ENCODE measurements at places on chromosomes 11 and 22.

DNA sequence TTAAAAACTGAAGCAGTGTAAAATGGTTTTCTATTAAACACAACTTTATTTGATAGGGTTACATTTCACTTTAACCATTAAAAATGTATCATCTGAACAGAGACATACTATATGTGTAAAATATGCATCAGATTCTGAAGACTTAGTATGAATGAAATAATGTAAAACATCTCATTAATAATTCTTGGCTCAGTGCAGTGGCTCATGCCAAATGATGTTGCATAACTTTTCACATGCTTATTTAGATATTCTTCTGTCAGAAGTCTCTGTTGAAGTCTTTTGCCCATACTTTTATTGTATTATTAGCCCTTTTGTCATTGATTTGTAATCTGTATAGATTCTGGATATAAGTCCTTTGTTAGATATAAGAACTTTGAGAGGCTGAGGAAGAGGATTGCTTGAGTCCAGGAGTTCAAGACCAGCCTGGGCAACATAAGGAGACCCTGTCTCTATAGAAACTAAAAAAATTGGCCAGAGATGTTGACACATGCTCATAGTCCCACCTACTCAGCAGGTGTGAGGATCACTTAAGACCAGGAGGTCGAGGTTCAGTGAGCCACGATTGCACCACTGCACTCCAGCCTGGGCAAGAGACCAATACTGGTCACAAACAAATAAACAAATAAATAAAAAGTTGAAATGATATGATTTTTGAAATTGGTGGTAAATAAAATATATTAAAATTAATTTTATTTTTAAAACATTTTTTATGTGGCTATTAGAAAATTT, 73.8 kb upstream of the PARVA start:
- H3K27me3 ChIP-seq, result no peaks in the 10 kb centered on the region
- H3K4me1 ChIP-seq, result no peaks in the 10 kb centered on the region
- no peak overlapping the region for H3K4me3 ChIP-seq
- H3K27ac ChIP-seq, result no peak overlapping the region
- DNase-seq, result no peak

- DNase-seq, result no peak
- no peaks in the 10 kb centered on the region for H3K36me3 ChIP-seq
- peak overlapping the region; percentile 58 for H3K4me3 ChIP-seq
- peaks cover 4% of the 10 kb centered on the region for H3K4me1 ChIP-seq
These were observed 94.3 kb downstream of the SLC17A6 start for GRCh38 chr11:22432291-22433093.

- H3K27ac ChIP-seq, result no peak overlapping the region
- no peaks in the 10 kb centered on the region for H3K27me3 ChIP-seq
- no peak for DNase-seq
- H3K4me1 ChIP-seq, result peaks cover 9% of the 10 kb centered on the region
These were observed 350.2 kb upstream of the PITPNB start for GRCh38 chr22:28269277-28269676.

- no peaks in the 10 kb centered on the region for H3K36me3 ChIP-seq
- H3K4me1 ChIP-seq, result peaks cover 19% of the 10 kb centered on the region
- H3K27me3 ChIP-seq, result no peaks in the 10 kb centered on the region
- no peak overlapping the region for H3K4me3 ChIP-seq
- DNase-seq, result no peak
- peak overlapping the region; percentile 18 for H3K27ac ChIP-seq
These were observed 72.2 kb downstream of the CDKN1C start for GRCh38 chr11:2813141-2813908.

GRCh38 chr11:17639091-17639490, 80.3 kb upstream of the MYOD1 start:
- H3K4me1 ChIP-seq, result no peaks in the 10 kb centered on the region
- H3K27me3 ChIP-seq, result peaks cover 5% of the 10 kb centered on the region
- H3K4me3 ChIP-seq, result no peak overlapping the region
- H3K36me3 ChIP-seq, result no peaks in the 10 kb centered on the region

GRCh38 chr11:33657757-33658156, 42.9 kb downstream of the C11orf91 start:
- no peak overlapping the region for H3K27ac ChIP-seq
- peaks cover 9% of the 10 kb centered on the region for H3K4me1 ChIP-seq
- no peak for DNase-seq
- H3K27me3 ChIP-seq, result no peaks in the 10 kb centered on the region

- H3K36me3 ChIP-seq, result no peaks in the 10 kb centered on the region
- H3K4me1 ChIP-seq, result no peaks in the 10 kb centered on the region
- peaks cover 14% of the 10 kb centered on the region for H3K27me3 ChIP-seq
- no peak overlapping the region for H3K27ac ChIP-seq
- no peak for DNase-seq
- no peak overlapping the region for H3K4me3 ChIP-seq
These were observed 11.5 kb upstream of the RAB39A start for GRCh38 chr11:107916671-107917241.

DNA sequence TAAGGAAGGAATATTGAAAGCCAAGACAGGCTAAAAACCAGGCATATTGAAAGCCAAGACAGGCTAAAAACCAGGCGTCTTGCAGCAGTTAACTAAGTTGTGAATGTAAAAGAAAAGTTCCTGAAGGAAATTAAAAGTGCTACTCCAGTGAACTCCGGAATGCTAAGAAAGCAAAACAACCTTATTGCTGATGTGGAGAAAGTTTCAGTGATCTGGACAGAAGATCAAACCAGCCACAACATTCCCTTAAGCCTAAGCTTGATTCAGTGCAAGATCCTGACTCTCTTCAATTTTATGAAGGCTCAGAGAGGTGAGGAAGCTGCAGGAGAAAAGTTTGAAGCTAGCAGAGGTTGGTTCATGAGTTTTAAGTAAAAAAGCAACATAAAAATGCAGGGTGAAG, 51.4 kb downstream of the PACS1 start:
- H3K36me3 ChIP-seq, result no peaks in the 10 kb centered on the region
- H3K4me1 ChIP-seq, result peaks cover 53% of the 10 kb centered on the region
- no peak overlapping the region for H3K27ac ChIP-seq
- DNase-seq, result no peak
- H3K4me3 ChIP-seq, result no peak overlapping the region

DNA sequence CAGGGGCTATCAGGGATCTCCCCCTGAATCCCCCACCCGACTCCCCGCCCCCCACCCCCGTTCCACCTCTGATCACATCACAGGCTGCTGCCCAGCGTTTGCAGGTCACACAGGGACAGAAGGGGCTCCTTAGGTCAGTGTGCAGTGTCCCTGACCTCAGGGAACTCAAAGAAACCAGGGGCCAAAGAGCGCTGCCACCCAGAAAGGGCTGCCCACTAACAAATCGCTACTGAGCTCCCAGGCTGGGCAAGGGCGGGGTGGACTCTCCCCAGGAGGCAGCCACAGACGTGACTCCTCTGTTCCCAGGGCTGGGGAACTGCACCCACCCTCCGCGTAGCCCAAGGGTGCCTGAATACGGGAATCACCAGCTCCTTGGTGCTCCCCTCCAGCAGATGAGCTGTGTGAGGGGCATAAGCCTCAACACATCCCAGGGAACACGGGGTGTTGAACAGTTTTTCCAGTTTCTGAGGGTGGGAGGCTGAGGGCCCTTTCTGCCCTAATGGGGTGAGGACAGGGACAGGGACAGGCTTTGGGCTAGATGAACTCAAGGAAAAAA, 9.9 kb upstream of the POLDIP3 start:
- no peak for DNase-seq
- H3K27ac ChIP-seq, result peak overlapping the region; percentile 23
- H3K4me1 ChIP-seq, result peaks cover 50% of the 10 kb centered on the region
- peaks cover 81% of the 10 kb centered on the region for H3K36me3 ChIP-seq

DNA sequence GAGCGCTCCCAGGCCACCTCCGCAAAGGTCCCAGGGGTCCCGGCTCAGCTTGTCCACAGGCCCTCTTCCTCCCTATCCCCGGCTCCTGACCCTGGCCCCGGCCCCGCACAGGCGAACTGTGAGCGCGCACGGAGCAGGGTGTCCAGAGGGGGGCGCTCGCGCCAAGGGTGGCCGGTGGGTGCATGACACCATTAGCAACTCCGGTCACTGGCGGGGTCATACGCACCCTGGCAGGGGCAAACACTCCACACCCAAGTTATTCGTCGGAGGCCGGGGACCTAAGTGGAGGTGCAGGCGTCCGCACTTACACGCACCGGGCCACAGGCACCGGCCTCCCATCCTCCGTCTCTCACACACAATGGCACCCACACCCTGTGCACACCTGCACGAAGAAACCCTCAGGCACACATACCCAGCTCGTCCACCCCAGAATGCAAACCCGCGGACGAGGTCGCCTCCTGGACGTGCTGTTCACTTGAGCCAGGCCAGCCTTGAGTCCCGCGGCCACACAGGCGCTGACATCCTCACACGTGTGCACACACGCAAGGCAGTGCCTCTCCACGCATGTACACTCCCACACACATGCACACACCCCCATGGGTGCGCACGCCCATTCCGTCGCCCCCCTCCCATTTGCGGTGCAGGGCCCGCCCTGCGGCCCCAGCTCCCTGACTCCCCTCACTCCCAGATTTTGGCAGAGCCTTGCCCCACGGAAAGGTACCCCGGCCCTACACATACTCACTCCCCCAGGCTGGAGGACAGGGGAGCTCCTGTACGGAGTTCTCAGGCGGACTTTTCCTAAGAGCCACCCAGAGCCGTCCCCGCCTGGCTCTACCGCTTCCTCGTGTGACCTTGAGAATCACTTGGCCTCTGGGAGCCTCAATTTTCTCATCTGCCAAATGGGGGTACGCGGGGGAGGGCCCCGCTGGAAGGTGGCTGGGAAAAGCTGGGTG, at the start of gene RASGRP2:
Gene RASGRP2 (minus strand): TSS at position 552 of the 953 bp plus-strand sequence. CDS start 1,276 bp downstream, outside the sequence.
- H3K27me3 ChIP-seq, result no peaks in the 10 kb centered on the region
- peak within 1 kb of the TSS; percentile 93 for H3K27ac ChIP-seq
- H3K4me3 ChIP-seq, result peak within 1 kb of the TSS; percentile 34
- no peaks in the 10 kb centered on the region for H3K36me3 ChIP-seq
- peak; percentile 51 for DNase-seq
- H3K4me1 ChIP-seq, result peaks cover 30% of the 10 kb centered on the region

DNA sequence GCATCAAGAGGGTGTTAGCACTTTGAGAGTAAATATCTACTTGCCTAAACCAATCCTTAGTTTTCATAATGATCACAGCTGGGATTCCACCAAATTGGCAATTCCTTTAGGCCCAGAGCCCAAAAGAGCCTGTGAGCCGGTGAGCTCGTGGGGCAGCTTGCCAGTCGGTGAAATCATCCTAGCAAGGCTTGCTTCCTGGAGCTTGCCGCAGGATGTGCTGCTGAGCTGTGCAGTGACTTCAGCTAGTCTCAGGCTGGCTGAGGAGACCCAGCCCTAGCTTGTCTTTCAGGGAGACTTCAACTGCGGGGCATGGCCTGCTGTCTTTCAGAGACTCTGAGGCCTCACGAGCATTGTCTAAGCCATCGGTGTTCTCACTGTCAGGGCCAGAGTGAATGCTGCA, 73.6 kb upstream of the SUSD2 start:
- H3K27ac ChIP-seq, result peak overlapping the region; percentile 69
- no peak for DNase-seq
- H3K27me3 ChIP-seq, result no peaks in the 10 kb centered on the region
- no peaks in the 10 kb centered on the region for H3K36me3 ChIP-seq
- no peak overlapping the region for H3K4me3 ChIP-seq
- H3K4me1 ChIP-seq, result peaks cover 7% of the 10 kb centered on the region

GRCh38 chr22:28019360-28019759, 100.3 kb upstream of the PITPNB start:
- H3K27me3 ChIP-seq, result no peaks in the 10 kb centered on the region
- H3K4me1 ChIP-seq, result peaks cover 88% of the 10 kb centered on the region
- H3K27ac ChIP-seq, result peak overlapping the region; percentile 17
- H3K36me3 ChIP-seq, result no peaks in the 10 kb centered on the region
- no peak for DNase-seq
- H3K4me3 ChIP-seq, result no peak overlapping the region

- H3K36me3 ChIP-seq, result no peaks in the 10 kb centered on the region
- no peaks in the 10 kb centered on the region for H3K4me1 ChIP-seq
- DNase-seq, result no peak
- no peaks in the 10 kb centered on the region for H3K27me3 ChIP-seq
These were observed 558.1 kb downstream of the ETS1 start for GRCh38 chr11:128029219-128029722.

GRCh38 chr22:45023431-45023830, 13.6 kb upstream of the PHF21B start:
- H3K27ac ChIP-seq, result no peak overlapping the region
- H3K4me1 ChIP-seq, result no peaks in the 10 kb centered on the region
- H3K27me3 ChIP-seq, result no peaks in the 10 kb centered on the region
- no peak overlapping the region for H3K4me3 ChIP-seq
- H3K36me3 ChIP-seq, result no peaks in the 10 kb centered on the region

DNA sequence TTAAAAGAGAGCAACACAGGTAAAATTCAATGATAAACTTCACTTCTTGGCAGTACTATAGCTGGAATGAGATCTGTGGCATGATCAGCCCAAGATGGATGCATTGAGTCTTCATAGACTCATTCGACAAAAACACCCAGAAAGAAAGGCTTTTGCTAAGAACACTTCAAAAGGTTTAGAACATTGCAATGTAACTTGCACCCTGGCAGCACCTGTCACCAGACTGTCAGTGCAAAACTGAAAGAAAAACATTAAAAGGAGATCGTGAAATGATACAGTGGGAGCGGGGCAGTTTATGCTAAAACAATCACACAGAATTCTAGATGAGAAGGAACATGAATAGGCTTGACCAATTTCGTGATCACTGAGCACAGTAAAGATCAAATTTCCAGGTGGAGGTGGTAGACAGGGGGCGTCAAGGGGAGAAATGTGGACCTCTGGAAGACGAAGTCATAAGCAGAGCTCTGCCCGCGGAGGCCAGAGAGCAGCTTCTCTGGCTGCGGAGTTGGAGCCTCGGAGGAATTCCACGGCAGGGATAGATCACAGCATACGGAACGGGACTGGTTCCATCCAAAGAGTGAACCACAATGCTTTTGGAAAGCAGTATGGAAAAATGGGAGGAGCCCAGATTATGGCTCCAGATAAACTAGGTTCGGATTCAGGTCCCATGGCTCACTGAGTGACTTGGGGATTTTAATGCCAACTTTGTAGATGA, 11.9 kb downstream of the VSIG10L2 start:
- H3K27ac ChIP-seq, result no peak overlapping the region
- no peaks in the 10 kb centered on the region for H3K27me3 ChIP-seq
- no peaks in the 10 kb centered on the region for H3K36me3 ChIP-seq
- DNase-seq, result no peak
- no peaks in the 10 kb centered on the region for H3K4me1 ChIP-seq

- no peaks in the 10 kb centered on the region for H3K36me3 ChIP-seq
- H3K4me3 ChIP-seq, result no peak overlapping the region
- no peak overlapping the region for H3K27ac ChIP-seq
- H3K4me1 ChIP-seq, result peaks cover 11% of the 10 kb centered on the region
- no peaks in the 10 kb centered on the region for H3K27me3 ChIP-seq
These were observed 31.7 kb downstream of the TEAD1 start for GRCh38 chr11:12705874-12706273.

- no peaks in the 10 kb centered on the region for H3K36me3 ChIP-seq
- H3K27ac ChIP-seq, result peak overlapping the region; percentile 74
- peaks cover 7% of the 10 kb centered on the region for H3K4me1 ChIP-seq
These were observed 24.1 kb downstream of the NEAT1 start for GRCh38 chr11:65446446-65447277.

All from esophagus squamous epithelium (tissue), 5 donors.